NCI-H1048 (cell line): ENCODE measurements at places on chromosomes 12 and 14.

- no peak for DNase-seq
Measured at GRCh38 chr14:43853541-43853940, 653.5 kb downstream of the FSCB start.

- no peak for DNase-seq
Measured at GRCh38 chr12:120702637-120703036, 7.6 kb upstream of the UNC119B start.

- DNase-seq: no peak
Measured at GRCh38 chr12:25262389-25263074, 11.8 kb upstream of the KRAS start.

GRCh38 chr14:52235866-52236510, 31.5 kb upstream of the PTGDR start:
- no peak for DNase-seq

DNA sequence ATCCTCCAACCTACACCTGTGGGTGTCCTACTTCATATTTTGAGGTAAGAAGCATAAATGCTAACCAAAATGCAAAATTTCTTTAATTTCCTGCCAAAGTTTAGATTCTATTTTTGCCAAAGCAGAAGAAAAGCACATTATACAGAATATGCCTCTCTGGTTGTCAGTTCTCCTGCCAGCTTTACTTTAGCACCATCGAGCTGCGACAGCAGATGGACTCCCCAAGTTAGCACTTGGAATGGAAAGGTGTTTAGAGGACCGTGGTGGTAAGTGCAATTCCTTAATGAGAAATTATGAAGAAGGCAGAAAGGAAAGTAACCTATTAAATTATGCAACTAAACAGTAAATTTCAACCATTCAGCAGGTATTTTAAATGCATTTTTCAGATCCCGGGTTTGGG, 326.6 kb downstream of the RERGL start:
- DNase-seq: no peak

GRCh38 chr14:99258341-99258861, 13.6 kb downstream of the BCL11B start:
- DNase-seq: no peak

DNA sequence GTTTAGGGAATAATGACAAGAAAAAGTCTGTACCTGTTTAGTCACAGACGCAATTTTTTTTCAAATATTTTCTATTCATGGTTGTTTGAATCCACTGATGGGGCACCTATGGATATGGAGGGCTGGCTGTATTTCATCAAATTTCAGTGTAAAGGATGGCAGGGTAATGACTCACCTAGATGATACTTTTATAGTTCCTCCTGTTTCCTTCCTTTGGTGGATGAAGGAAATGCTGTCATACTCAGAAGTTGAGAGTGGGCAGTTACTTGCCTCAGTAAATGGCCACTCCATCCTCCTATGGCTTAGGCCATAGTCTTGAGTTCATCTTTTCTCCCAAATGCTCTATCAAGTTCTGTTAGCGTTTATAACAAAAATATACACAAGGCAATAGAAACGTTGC, 18.9 kb upstream of the C12orf71 start:
- no peak for DNase-seq

DNA sequence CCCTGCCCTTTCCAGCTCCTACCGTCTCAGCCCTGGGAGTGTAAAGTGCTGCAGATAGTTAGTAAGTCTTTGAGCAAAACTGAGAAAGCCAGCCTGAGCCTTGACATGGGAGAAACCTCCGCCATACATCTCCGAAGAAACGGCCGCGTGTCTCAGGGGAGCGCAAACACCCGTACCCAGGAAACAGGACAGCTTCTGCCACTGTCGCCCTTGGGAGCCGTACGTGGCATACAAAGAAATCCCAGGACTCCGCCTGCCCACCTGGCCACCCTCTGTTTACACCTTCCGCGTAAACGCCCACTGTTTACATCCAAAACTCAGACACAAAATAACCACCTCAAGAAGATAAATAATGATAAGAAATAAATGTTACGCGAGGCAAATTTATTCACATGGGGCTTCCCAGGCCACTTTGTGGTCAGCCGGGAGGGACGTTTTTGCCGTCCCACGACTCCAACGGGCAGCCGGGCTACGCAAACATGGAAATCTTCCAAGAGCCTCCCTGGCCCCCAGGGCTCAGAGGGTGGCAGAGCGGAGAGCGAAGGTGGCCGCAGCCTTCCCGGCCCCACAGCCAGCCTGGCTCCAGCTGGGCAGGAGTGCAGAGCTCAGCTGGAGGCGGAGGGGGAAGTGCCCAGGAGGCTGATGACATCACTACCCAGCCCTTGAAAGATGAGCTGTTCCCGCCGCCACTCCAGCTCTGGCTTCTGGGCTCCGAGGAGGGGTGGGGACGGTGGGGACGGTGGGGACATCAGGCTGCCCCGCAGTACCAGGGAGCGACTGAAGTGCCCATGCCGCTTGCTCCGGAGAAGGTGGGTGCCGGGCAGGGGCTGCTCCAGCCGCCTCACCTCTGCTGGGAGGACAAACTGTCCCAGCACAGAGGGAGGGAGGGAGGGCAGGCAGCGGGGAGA, at the start of gene BDKRB2:
BDKRB2 (plus strand) TSS at position 689 of the 908 bp plus-strand sequence. CDS start 32,269 bp downstream, outside the sequence.
- no peak for DNase-seq

DNA sequence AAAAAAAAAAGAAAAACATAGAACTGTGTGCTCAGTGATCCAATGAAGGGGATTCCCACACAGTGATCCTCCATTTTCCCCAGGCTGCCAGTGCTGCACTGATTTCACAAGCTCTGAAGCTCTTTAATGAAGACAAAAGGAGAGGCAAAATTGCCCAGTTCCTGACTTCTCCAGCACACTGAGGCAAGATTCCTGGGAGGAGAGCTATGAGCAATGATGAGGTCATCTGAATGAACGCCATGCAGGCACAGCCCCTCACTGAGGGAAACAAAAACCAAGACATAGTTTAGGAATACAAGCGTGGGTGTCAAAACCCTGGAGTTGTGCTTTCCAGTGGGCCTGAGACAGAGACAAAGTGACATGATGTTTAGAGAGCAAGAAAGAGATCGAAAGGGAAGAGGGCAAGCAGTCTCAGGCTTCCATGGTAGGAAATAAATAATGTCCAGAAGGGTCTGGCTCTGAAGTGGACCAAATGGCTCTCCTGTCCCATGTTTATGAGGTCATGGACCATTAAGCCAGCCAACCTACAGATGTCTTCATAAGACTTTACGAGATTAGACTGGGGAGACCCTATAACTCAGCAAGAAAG, 40.9 kb upstream of the SMUG1 start:
- DNase-seq: no peak

DNA sequence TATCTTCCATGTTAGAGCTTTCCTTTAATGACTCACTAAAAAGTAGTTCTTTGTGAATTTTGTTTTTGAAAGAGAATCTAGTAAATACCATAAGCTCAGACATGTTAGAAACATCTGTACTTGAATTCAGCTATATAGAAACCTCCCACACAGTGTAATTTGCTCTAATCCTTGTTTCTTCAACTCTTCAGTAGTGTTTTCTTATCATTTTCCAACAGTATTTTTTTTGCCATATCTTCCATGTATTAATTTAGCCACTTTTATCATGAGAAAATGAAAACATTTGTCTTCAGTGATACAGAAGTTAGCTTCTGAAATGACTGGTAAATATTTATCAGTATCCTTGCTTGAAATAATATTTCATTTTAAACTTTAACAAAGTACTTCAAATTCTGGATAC, 73.6 kb downstream of the ARID2 start:
- no peak for DNase-seq

- no peak for DNase-seq
Measured at GRCh38 chr14:70907996-70908934, 1.0 kb downstream of the PCNX1 start.

- no peak for DNase-seq
Measured at GRCh38 chr12:21852251-21852650, 77.7 kb upstream of the KCNJ8 start.

DNA sequence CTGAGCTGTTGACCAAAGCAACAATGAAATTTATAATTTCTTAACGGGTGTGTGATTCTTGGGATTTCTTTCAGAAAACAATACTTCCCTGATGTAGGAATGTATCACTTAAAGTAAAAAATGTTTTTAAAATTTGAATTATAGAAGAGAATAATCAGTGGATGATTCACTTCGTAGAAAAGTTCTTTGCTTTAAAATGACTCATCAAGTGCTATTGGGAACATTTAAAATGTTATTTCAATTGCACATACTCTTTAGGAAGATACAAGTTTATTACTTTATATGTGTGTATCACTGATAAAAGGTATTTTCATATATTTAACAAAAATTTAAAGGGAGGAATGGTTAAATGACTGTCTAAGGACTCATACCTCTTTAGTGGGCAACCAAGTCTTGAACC, 155.3 kb downstream of the PDE3A start:
- DNase-seq: no peak

DNA sequence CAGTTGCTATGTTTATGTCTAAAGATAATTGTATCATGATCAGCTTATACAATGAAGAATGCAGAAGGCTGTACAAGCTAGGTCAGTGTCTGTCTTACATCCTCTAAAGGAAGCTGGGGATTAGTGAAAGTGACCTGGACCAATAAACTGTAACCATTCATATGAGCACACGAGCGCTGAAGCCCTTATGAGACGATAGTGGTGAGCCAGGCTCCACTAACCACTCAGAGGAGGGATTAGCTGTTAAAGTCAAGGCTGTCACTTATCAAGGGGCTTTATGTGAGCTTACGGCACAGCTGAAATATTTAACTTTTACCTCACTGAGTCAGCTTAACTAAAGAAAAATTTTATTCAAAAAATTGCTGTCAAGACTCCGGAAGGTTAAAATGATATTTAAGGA, 30.3 kb downstream of the NDUFA12 start:
- DNase-seq: no peak

DNA sequence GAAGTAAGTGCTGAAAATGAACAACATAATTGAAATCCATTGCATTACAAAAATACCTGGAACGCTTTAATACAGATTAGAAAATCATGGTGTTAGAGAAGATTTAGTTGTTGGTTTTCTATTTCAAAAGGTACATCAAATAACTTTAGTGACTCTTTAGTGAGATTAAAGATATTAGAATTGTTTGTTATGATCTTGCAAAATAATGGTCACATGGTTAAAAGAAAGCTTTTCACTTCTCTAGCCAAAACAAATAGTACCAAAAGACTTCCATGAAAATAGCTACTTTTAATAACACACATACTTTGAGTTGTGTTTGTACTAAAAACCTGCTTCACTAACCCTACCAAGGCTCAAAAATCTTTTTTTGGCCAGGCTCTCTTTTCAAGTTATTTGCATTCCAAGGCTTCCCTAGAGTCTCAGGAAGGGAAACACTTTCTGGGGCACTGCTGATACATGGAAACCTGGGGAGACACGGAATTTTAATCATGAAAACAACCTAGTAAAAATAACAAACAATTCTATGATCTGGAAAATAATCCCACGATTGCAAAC, at the start of gene SLCO1A2:
SLCO1A2 (minus strand) TSS at position 147 of the 555 bp plus-strand sequence. CDS start 270 bp downstream, outside the sequence.
- no peak for DNase-seq

DNA sequence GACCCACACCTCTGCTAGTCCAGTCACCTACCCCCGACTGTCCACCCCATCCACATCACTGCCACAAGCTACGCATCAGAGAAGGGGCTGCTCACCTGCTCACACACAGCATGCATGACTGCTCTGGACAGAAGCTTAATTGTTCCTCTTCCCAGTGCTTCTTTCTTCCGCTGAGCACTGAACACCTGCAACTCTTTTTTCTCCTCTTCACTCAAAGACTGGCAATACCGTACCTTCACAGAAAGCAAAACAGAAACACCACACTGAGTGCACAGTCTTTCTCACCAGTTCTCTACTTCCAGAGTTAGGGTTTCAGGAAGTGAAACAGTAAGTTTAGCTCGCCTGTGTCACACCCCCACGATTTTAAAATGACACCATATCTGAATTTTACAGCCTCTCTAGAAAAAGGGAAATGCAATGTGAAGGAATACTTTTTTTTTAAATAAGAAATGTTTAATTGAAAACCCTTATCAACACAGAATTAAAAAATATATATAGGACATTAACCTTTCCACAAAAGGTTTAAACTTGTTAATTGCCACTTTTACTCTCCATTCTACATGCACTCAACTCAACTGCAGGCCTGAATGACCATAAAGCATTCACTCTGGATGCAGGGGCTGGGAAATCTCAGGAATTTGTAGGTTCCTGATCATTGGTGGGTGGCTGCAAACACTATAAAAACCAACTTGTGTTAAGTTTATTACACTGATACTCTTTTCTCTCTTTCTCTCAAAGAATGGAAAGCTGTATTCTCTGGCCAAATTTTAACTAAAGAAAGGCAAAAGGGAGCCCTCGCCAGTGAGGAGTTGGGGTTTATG, 120.0 kb downstream of the PRICKLE1 start:
- DNase-seq: no peak

DNA sequence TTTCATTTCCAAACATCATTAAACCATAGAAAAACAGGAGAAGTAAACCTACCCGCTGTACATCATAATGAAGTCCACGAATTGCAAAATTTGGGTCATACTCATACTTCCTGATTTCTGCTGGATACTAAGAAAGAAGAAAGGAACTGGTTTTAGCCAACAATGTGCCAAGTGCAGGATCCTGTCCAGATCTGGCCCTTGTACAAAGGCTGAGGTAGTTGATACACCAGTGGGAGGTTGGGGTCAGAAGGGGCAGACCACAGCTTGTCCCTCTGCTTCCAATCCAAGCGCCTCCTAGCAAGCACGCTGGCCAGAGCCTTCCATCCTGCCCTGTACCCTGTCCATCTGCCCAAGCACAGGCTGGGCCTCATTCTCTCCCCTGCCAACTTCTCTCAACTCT, 34.2 kb downstream of the NT5DC3 start:
- DNase-seq: no peak

DNA sequence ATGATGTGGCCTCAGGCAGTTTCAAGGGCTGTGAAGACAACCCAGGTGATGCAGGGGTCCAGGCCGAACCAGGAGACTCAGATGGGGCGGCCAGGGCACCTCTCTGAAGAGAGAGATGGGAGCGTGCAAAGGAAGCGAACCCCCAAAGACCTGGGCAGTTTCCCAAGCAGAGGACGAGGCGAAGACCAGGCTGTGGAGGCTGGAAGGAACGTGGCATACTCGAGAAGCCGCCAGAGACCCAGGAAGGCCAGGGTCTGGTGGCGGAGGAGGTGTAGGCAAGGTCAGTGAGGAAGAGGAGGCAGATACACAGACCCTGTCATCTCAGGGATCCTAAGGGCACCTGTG, 24.7 kb downstream of the LTBP2 start:
- DNase-seq: no peak

DNA sequence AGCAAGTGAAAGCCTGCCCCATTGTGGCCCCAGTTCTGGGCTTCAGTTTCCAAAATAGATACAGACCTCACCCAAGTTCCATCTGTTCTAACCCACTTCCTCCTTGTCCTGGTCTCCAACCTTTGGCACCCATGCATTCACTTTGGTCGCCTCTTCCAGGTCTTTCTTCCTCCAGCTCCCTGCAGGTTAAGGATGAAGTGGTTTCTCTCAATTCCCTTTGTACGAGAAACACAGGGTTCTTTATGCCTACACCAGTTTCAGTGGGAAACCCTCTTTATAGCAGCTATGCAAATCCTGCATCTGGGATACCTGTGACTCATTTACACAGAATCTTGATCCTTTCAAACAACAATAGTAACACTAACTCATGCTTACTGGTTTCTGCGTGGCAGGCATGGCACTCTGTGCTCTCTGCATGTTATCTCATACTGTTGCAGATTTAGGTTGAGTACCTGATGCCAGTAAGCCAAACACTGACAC, 110.6 kb upstream of the AMIGO2 start:
- DNase-seq: peak; percentile 39
